ENCODE measurements at places on chromosomes 2 and 18.

DNA sequence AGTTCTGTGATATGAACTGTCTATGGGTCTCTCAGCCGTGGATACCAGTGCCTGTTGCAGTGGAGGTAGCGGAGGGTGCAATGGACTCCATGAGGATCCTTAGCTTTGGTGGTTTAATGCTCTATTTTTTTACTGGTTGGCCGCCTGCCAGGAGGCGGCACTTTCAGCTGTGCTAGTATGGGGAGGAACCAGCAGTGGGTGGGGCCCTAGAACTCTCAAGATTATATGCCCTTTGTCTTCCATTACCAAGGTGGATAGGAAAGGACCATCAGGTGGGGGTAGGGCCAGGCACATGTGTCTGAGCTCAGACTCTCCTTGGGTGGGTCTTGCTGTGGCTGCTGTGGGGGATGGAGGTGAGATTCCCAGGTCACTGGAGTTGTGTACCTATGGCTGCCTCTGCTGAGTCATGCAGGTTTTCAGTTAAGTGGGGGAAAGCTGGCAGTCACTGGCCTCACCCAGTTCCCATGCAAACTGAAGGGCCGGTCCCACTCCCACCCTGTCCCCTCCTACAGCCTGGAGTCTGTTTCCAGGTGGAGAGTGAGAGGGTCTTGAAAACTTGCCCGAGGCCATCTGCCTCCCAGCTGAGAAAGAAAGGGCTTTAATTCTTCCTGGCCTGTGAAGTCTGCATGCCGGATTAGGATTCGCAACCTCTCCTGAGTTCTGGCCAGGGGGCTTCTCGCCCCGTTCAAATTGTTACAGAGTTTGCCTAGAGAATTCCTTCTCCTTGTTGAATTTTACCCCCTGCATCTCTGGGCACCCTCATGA lies 14.5 kb downstream of the KCNS3 start:
- no peak for DNase-seq

DNA sequence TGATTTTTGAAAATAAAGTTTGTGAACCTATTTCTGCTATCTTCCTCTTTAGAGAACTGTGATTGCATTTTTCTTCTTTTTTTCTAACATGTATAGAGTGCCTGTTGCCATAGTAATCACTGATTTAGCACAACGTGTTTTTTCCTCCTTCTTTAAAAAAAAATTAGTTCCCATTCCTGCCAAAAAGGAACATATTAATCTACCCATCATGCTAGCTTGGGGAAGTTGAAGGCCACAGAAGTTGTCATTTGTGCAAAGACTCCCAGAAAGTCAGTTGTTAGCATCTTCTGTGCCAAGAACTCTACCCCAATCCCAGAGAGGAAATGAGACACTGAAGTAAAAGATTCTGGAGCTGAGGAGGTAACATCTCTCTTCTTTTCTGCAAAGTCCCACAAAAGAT lies 57.3 kb downstream of the SLC8A1 start:
- no peak for DNase-seq

DNA sequence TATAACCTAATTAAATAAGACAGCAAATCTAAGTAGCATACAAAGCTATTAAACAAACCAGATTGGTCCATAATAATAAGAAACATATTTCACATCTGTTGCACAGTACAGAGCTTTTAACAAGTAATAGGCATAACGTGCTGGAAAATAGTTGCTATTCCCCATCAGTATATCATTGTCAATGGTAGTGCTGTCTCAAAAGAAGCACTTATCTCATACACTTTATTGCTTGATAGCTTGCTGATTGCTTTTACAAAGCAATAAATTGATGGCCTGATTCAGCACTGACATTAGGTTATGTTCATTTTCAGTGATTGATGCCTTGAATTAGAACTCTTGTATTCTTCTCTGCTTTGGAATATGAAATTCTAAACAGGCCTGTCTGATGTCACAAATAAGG lies 641.7 kb downstream of the CBLN2 start:
- DNase-seq = peak; percentile 89

DNA sequence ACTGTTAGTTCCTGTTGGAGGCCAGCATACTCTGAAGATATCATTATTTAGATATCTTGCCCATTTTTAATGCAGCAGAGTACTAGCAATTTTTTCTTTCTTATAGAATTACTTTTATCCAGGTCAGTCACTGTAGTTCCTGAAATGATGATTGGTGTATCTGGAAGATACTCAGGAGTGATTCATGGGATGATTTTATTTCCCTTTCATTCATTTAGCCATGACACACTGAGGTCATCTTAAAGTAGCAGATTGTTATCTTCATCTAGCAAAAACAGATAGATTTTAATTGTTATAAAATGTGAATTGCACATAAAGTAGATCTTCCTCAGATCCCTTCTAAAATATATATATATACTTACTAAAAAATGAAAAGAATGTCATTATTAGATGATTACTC lies 109.1 kb downstream of the PIK3C3 start:
- DNase-seq = no peak

DNA sequence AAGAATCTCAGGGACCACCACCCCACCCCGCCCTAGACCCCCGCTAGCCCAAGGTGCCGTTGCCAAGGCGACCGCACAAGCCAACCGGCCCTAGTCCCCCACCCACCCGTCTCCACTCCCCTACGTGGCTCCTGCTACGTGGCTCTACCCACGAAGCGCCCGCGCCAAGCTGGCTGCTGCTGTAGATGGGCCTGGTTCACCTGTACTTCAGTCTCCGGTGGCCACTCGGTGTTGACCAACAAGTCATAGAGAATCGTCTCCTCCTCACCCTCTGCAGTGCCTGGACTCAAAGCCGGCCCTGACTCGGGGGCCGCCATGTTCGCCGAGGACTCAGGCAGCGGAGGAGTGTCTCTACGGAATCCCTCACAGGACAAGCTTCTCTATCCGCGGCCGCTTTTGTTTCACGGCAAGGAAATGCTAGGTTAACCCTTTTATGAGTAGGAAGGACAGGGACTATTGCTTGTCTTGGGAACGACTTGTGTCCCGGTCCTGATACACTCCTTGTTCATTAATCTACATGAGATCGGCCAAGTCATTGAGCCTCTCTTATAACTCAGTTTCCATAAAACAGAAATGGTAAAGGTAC lies at the start of gene NBAS:
NBAS (minus strand) TSS at position 347 of the 586 bp plus-strand sequence; CDS start at position 317, 30 bp downstream.
- DNase-seq = peak; percentile 64

GRCh38 chr2:172951554-172951953 lies 124.1 kb upstream of the MAP3K20 start:
- no peak for DNase-seq

GRCh38 chr18:23487738-23488570 lies 15.4 kb upstream of the RMC1 start:
- DNase-seq = no peak

GRCh38 chr2:205929246-205929942 lies 156.6 kb downstream of the INO80D start:
- no peak for DNase-seq

GRCh38 chr2:143117225-143117624 lies 12.0 kb upstream of the ARHGAP15 start:
- no peak for DNase-seq

- DNase-seq = no peak
Measured at GRCh38 chr2:119537792-119538191, 6.5 kb upstream of the CFAP221 start.

DNA sequence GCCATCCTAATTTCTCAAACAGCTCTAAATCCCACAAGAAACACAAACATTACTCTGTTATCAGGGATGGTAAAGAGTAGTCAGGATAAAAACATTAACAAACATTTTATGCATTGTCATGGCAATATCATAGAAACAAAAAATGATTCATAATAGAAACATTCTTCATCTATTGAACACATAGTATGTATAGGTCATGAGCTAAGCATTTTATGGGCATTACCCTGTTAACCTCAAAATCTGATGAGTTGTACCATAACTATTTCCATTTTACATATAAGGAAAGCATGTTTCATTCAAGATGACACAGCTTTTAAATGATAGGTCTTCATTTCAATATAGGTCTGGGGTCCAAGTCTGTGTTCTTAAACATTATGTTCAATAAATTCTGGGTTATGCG lies 344.9 kb downstream of the RND3 start:
- no peak for DNase-seq

DNA sequence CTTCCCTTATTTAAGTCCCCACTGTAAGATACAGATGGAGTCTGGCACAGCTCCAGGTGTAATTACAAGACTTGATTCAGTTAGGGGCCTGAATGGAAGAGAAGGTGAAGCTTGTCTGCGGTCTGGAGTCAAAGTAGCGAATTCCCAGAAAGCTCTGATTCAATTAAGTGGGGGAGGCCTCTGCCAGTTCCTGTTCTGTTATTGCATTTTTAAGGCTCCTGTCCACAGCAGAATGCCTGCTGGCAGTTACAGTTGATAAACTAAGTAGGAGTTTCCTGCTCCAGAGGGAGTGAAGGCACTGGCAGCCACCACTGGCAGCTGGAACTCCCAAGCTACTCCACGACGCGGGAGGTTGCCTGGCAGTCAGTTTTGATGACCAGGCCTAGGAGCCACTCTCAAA lies 181.1 kb downstream of the SOCS6 start:
- peak; percentile 24 for DNase-seq

DNA sequence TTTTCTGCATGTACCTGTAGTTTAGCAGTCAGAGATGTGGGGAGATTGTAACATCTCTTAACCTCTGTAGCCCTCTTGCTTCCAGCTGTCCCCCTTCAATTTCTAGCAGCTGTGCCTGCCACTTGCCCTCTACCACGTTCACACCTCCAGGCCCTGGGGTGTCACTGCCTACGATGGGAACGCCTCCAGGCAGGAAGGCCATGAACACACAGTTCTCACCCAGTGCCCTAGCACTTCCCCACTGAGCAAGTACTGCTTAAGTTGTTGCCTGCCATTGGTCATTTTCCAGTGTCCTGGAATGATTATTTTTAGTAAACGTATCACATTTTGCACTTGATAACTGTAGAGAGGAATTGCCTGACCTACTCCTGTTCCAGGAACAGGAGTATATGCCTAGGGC lies 77.1 kb upstream of the B3GNT7 start:
- DNase-seq = no peak

DNA sequence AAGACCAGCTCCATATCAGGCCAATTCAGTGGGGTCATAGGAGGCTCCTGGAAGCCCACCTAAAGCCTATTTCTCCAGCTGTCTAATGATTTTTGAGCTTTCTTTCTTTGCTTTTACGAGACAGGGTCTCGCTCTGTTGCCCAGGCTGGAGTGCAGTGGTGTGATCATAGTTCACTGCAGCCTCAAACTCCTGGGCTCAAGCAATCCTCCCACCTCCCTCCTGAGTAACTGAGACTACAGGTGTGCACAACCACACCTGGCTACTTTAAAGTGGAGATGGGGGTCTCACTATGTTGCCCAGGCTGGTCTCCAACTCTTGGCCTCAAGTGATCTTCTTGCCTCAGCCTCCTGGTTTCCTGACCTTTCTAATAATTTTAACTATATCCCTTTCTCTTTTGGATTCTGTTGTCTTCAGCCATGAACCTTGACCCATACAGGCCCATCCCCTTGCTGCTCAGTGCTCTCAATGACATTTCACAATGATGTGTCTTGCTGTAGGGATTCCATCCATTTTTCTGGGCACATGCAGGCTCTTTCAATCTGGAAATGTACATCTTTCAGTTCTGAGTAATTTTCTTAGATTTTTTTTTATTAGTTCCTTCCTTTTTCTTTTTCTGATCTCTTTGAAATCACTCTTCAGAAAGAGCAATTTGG lies 29.7 kb downstream of the GNLY start:
- DNase-seq = no peak

GRCh38 chr2:149315461-149315860 lies 14.9 kb upstream of the LYPD6 start:
- DNase-seq = no peak

DNA sequence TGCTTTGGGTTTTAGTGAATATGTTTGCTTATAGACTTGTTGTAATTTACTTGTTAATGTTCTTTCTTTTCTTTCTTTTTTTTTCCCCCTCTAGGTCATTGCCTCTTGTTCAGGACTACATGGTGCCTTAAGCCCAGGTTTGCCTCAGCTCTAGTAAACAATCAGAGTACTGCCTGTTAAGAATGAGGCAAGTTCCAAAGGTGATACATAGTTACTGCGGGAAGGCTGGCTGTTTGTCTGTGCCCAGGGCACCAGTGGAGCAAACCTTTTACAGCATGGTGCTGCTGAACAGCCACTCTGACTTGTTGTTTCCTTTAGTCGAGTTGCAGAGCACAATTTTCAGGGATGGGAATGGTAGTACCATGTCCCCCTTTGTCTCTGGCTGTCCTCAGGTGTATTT lies 517.2 kb downstream of the NYAP2 start:
- no peak for DNase-seq

Data from NCI-H1436 (cell line).